Esophagus mucosa (tissue), 1 donor: ENCODE measurements at places on chromosomes 6 and 20. TPM values are rescaled to one million over a fixed set of nuclear protein-coding genes. Genes with fewer than 3 reads are reported as not detected.

Gene TRAM2
- 3.5 TPM for total RNA-seq

Gene XKR7
- not detected for total RNA-seq

Gene HMGCLL1
- total RNA-seq = not detected

Gene SPDEF
- 0.44 TPM for total RNA-seq

Gene TRIM10
- not detected for total RNA-seq

Gene RCAN2
- total RNA-seq = 1.00 TPM

Gene LIME1
- total RNA-seq = 5.1 TPM

Gene MAP3K4
- 43.4 TPM for total RNA-seq

Gene TGM3
- total RNA-seq = 1,379 TPM

Gene NKX2-2
- total RNA-seq = not detected

Gene TULP1
- total RNA-seq = not detected

Gene TRIM15
- total RNA-seq = not detected

Gene TRIM40
- not detected for total RNA-seq

Gene SAPCD1
- total RNA-seq = 0.64 TPM

Gene TBC1D20
- 18.8 TPM for total RNA-seq

Gene LZTS3
- 1.3 TPM for total RNA-seq

Gene UNC5CL
- total RNA-seq = 0.56 TPM

Gene CCHCR1
- total RNA-seq = 11.1 TPM

Gene PSMB9
- 11.7 TPM for total RNA-seq

Gene MAS1L
- not detected for total RNA-seq

Gene CLPSL1
- not detected for total RNA-seq

Gene MUCL3
- 1.00 TPM for total RNA-seq

Gene MICB
- total RNA-seq = 0.92 TPM

Gene WDR27
- total RNA-seq = 24.4 TPM
